Left colon (tissue), 2 donors: ENCODE measurements at places on chromosomes 2 and 18.
A peak's percentile ranks its signal among the peaks of the same experiment; 100 is the strongest.

DNA sequence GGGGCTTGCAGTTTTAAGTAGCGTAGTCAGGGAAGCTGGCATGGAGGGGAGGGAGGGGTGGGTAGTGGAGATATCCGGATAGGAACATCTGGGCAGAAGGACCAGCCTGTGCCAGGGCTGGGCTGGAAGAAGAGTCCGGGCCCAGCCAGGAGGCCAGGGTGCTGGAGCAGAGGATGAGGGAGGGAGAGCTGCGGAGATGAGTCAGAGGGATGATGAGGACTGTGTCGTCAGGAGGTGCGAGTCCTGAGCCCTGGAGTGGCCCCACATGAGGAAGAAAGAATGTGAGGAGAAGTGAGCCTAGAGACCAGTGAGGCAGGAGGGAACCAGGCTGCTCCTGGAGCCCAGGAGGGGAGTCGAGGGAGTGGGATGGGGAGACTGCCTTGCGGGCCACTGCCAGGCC is 82.4 kb downstream of the CTIF start:
- DNase-seq: no peak

DNA sequence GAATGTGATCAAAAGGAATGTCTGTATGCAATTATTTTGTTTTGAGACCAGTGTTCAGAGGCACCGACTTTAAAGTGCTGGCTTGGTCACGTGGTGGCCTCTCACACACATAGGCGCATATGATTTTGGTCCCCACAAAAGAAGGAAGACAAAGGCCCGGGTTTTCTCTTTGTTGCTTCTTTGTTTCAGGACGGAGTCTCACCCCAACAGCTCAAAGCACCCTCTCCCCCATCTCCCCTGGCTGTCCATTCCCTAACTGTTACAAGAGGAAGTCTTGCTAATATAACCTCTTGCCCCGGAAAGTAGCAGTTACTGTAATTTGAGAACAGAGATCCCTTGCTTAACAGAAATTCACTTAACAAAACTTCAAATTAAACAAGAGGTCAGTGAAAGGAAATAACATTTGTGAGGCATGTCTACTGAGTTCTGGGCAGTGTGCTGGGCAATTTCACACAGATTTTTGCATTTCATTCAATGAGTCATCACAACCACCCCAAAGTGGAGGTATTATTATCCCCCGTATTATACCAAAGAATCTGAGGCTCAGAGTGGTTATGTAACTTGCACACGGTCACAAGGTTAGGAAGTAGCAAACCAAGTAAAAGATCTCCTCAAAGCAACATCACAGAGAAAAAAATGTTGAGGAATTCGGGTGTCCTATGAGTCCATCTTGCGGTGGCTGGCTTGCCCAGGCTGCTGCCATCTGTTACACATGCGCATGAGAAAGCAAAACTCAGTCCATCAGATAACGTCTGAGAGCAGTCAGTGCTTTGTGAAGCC is 75.8 kb downstream of the SDC1 start:
- DNase-seq: no peak

- DNase-seq: peak; percentile 45
Measured at GRCh38 chr2:200585730-200586643, at the start of gene AOX1. Gene AOX1 (plus strand): TSS chr2:200586014. CDS start chr2:200586109, 95 bp downstream.

DNA sequence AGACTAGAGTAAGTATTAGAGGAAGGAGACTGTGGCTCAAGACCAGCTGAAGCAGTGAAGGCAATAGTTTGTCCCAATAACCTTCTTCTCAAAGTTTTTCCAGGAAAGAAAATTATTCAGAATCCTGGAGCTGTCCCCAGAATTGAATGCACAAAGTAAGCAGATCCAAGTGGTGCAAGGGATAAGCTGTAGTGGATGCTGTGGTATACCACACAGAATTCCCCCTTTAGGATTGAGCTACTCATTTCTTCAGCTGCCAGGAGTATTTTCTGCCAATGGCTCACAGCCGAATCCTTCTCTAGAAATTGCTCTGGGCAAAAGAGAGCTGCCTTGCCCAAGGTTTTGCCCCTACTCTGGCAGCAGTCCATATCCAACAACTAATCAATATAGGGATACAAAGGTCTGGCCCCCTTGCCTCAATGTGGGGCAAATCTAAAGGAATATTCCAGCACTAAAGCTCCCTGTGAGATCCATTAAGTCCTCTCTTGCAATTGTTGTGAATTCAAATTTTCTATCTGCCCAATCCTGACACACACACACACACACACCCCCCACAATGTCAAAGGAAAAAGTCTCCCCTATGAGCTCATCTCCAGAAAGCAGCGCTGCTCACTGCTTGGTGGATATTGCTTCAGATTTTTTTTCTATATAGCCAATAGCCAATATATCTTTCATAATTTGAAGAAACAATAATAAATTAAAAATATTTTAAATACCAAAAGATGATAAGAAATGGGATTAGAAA is 18.4 kb upstream of the TCF7L1 start:
- no peak for DNase-seq

DNA sequence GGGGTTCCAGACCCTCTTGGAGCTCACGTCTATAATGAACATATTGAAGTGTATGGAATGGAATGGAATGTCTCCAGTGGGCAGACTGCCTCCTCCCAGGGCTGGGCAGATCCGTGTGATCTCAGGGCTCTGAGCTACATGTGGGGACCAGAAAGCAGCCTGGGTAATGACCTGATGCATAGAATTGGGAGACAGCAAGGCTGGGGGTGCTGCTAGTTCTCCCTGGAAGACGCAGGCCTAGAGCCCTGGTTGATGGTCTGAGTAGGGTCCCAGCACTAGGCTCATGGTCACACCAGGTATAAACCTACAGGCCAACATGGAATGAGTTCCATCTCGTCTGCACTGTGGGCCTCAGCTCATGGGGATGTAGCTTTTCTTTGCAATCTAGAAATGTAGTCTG is 46.7 kb downstream of the ACAA2 start:
- no peak for DNase-seq
